ENCODE measurements at places on chromosomes 6 and 20.
A peak's percentile ranks its signal among the peaks of the same experiment; 100 is the strongest.

GRCh38 chr6:16518265-16518664 is 243.0 kb downstream of the ATXN1 start:
- DNase-seq = no peak

- DNase-seq = no peak
These were observed 8.2 kb upstream of the CD83 start for GRCh38 chr6:14109411-14109826.

GRCh38 chr6:90100059-90100665 is 196.5 kb downstream of the BACH2 start:
- DNase-seq = no peak

GRCh38 chr6:13947611-13948178 is 22.9 kb downstream of the RNF182 start:
- DNase-seq = no peak

DNA sequence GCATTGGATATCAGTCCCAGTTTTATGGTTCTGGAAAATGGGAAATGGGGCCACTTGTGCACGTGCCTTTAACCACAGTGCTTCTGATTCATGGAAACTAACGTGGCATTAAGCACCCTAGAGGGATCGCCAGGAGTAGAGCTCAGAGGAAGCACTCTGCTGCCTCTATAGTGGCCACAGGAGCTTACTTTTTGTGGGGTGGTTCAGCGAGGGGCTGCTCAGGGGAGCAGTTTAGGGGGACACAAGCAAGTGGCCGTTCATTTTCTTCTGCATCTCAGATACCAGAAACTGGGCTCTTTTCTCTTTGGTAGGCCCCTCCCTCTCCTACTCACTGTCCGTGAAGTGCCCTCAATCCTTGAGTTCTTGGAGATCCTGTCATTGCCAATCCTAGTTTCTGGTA is 28.5 kb downstream of the AGPAT4 start:
- DNase-seq = no peak

DNA sequence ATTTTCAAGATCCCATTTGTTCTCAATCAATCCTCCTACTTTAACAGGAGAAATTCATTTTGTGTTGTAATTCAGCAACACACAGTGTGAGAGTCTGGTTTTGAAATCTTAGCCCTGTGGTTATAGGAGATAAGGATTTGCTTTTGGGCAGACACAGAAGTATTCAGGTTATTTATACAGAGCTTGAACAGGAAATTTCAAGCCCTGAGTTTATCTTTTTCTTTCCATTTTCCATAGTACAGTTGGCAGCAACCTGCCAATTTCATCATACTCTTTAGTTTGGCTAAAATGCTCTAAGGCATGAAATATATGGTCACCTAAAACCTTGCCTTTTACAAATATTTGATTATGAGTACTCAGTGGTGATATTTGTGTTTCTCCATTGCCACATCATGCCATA is 41.4 kb downstream of the PKIB start:
- DNase-seq = no peak

DNA sequence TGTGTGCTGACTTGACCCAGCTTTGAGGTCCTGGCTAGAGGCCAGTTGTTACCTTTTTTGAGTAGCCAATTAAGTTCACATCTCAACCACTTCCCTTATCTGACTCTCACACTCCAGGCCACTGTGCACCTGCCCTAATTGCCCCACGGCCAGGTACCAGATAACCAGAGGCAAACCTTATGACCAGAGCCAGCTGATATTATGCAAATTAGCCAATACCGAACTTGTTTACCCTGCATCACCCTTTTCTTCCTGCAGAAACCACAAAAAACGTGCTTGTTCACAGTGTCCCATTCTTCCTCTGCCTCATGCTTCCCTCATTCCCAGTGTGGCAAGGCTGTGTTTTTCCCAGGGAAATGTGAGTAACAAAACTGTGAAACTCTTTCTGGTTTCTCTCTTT is 89.3 kb downstream of the HTR1B start:
- DNase-seq = no peak

DNA sequence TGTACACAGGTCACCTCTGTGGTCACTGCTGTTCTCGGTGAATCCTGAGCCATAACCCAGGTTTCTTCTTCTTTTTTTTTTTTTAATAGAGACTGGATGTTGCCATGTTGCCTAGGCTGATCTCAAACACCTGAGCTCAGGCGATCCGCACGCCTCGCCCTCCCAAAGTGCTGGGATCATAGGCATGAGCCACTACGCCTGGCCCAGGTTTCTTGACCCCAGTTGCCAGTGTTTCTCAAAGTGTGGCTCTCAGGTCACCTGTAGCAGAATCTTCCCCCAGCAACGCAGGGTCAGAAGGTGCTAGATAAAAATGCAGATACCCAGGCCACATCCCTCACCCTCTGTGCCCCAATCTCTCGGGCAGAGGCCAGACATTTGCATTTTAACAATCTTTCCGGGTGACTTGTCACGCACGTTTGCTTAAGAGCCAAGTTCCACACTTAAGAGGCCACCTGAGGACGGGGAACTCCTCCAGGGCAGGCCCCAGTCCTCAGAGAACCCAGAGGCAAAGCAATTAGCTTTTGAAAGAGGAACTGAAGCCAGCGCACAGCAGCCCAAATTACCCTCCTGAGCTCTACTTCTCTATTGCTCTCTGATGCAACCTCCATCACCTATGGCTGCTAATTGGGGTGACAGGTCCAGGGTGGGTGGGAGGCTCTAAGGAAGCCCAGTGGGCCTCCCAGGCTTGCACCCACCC is 81.8 kb downstream of the NFATC2 start:
- peak; percentile 22 for DNase-seq

- DNase-seq = no peak
These were observed 63.7 kb upstream of the PTPN1 start for GRCh38 chr20:50446351-50447101.
